ENCODE measurements at places on chromosomes 2 and 18.

GRCh38 chr2:52035391-52035790 lies 1003.5 kb upstream of the NRXN1 start:
- no peak for DNase-seq

DNA sequence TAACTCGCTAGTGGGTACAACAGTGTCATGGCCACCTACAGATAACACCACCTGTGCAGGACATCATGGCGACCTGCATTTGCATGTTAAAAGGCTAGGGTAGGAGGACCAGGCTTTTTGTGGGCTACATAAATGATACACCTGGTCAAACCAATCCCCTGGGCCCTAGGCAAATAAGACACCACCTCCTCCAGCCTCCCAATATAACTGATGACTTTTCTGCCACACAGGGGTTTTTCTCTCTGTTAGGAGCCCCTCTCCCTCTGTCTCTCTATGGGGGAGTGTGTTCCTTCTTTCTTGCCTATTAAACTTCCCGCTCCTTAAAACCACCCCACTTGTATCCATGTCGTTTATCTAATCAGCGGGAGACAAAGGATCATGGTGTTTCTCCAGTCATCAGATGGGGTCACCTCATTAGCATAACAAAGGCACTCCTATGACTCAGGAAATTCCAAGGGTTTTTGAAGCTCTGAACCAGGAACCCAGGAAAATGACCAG lies 10.8 kb upstream of the BUB1 start:
- DNase-seq = no peak

GRCh38 chr18:50338122-50338521 lies 36.7 kb upstream of the SKA1 start:
- DNase-seq = no peak

DNA sequence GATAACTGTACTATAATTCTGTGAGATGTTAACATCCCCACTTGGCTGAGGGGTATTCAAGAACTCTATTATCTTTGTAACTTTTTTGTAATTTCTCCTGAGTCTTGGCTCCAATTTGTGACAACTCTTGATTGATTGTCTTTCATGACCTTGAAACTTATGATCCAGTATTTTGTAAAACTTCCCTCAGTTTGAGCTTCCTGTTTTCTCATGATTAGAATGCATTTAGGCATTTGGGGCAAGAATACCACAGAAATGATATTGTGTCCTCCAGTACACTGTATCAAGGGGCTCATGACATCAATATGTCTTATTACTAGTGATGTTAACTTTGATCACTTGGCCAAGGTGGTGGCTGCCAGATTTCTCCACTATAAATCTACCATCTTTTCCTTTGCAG lies 37.4 kb downstream of the PNO1 start:
- no peak for DNase-seq

- no peak for DNase-seq
Measured at GRCh38 chr2:10717628-10718027, 3.8 kb upstream of the ATP6V1C2 start.

GRCh38 chr18:26723981-26724380 lies 141.5 kb downstream of the AQP4 start:
- DNase-seq = no peak

DNA sequence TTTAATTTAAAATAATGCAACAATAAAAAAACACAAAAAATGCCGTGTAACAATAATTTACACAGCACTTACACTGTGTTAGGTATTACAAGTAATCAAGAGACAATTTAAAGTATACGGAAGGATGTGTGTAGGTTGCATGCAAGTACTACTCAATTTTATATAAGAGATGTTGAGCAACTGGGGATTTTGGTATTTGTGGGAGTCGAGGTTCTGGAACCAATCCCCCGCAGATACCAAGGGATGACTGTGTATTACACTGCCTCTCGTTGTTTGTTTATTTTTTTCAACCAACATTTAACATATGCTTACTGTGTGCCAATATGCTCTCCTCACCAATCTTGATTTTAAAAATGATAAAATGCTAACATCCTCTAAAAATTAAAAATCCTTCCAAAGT lies 24.8 kb downstream of the MAP3K2 start:
- no peak for DNase-seq

GRCh38 chr2:217935901-217936684 lies 66.7 kb downstream of the TNS1 start:
- no peak for DNase-seq

DNA sequence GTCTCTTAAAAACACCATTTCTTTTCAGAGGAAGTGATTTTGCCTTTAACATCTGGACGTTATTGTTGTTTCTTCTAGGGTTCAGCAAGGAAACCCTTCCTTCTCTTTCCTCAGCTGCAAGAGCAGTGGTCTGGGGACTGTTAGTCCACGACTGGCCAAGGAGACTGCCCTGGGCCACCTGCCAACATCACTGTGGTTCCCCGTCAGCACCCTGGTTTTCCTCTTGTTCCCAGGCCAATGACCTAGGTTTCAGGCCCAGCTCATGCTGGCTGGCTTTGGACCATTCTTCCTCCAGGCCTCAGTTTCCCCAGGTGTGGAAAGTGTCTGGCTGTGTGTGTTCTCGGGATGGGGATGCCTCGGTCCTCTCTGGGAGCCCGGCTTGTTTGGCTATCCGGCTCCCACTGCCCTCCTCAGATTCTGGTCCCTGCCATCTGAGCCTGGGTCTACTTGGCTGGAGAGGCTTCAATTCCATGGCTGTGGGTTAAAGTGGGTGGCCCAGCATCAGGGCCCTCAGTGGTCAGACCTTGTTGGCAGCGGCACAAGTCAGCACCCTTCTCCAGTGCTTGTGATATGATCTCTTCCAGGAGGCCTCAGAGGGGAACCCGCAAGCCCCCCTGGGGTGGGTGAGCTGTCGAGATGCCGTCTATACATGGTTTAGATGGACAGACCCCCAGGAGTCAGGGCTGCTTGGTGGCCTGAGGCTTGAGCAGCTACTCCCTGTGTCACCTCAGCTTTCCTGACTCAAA lies 234.3 kb upstream of the HS6ST1 start:
- DNase-seq = peak; percentile 53

- DNase-seq = peak; percentile 96
Measured at GRCh38 chr2:219176818-219177551, at the start of gene CNPPD1. Gene CNPPD1 (minus strand): TSS chr2:219176925. CDS start chr2:219176828, 97 bp downstream.

GRCh38 chr2:201621293-201621999 lies 21.9 kb downstream of the TMEM237 start:
- DNase-seq = no peak

DNA sequence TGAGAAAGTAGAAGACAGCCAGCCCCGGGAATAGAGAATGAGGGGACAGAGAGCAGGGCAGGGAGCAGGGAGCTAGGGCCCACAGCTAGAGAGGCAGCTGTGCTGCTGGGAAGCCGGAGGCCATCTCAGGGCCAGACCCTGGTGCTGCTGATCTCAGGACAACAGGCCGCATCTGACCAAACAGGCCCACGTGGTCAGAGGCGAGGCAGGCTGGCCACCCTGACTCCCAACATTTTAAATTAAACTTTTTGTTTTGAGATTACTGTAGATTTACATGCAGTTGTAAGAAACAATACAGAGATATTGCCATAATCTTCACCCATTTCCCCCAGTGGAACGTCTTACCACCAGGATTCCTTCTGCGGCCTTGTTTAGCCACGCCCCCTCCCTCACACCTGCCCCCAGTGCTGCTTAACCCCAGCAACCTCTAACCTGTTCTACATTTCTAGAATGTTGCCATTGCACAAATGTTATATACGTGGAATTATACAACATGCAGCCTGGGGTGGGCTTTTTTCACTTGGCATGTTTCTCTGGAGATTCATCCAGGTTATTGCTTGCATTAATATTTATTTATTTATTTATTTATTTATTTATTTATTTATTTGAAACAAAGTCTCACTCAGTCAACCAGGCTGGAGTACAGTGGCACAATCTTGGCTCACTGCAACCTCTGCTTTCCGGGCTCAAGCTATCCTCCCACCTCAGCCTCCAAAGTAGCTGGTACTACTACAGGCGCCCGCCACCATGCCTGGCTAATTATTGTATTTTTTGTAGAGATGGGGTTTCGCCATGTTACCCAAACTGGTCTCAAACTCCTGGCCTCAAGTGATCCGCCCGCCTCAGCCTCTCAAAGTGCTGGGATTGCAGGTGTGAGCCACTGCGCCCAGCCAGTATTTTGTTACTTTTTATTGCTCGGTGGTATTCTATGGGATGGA lies 48.6 kb upstream of the GPR17 start:
- peak; percentile 16 for DNase-seq

GRCh38 chr18:40577239-40577980 lies 1377.6 kb upstream of the PIK3C3 start:
- DNase-seq = no peak

GRCh38 chr2:126038861-126039260 lies 617.1 kb upstream of the GYPC start:
- no peak for DNase-seq

- DNase-seq = no peak
Measured at GRCh38 chr2:118878531-118879149, 31.2 kb upstream of the EN1 start.

- peak; percentile 79 for DNase-seq
Measured at GRCh38 chr18:63949068-63949737, at the start of gene HMSD. Gene HMSD (plus strand): TSS chr18:63949301. CDS start chr18:63953456, 4,155 bp downstream.

- no peak for DNase-seq
Measured at GRCh38 chr2:123453046-123453700, 571.9 kb upstream of the CNTNAP5 start.

GRCh38 chr2:110717734-110718133 lies 14.6 kb upstream of the ACOXL start:
- no peak for DNase-seq

- no peak for DNase-seq
Measured at GRCh38 chr2:187050409-187050998, 201.5 kb upstream of the ZSWIM2 start.

- DNase-seq = no peak
Measured at GRCh38 chr2:158762336-158762735, 32.8 kb upstream of the DAPL1 start.

- DNase-seq = no peak
Measured at GRCh38 chr2:202608142-202608852, 26.5 kb upstream of the FAM117B start.

- DNase-seq = no peak
Measured at GRCh38 chr2:230877759-230878598, 13.2 kb downstream of the ITM2C start.

DNA sequence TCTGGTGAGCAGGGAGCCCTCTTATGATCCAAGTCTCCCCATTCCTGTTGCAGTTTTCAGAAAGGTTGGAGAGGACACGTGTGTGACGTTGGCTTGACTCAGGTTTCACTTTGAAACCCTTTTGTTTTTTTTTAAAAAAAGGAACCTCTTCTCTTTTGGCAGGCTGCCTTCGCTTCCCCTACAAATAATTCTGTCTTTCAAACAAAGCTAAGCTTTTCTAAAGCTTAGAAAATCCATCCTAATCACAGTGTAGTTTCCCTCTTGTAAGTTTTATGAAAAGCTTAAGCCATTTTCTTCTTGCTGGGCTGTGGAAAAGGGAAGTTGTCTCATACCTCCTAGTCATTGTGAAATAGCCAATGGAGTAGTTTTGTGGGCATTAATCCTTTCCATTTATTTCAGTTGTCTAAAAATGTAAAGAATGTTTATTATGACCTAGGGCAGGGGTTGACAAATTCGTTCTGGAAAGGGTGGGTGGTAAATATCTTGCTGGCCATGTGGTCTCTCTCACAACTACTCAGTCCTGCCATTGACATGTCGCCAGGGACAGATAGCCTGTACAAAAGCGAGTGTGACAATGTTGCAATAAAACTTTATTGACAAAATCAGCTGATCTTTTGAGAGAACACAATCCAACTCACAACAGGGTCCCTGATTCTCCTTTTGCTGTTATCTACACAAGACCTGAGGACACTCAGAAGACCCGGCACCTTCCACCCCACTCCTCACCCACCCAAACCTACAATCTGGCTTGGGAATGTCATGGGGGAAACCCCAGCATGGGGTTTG lies 878.8 kb downstream of the RNF144A start:
- no peak for DNase-seq

DNA sequence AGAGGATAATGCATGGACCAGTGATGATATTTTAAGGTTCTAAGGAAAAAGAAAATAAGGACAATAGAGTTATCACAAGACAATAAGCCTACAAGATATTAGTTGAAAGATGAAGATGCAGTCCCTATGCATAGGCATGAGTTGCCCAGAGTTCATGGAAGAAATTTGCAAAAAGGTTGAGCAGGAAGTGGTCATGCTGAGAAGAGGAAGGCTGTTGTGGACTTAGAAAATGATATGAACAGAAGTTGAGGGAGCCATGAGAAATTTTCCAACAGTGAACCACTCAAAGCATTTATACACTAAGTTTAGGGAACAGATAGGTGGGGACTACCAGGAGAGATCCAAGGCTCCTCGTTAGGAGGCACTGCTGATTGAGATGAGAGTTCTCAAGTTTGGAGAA lies 3.5 kb downstream of the OSBPL6 start:
- no peak for DNase-seq

DNA sequence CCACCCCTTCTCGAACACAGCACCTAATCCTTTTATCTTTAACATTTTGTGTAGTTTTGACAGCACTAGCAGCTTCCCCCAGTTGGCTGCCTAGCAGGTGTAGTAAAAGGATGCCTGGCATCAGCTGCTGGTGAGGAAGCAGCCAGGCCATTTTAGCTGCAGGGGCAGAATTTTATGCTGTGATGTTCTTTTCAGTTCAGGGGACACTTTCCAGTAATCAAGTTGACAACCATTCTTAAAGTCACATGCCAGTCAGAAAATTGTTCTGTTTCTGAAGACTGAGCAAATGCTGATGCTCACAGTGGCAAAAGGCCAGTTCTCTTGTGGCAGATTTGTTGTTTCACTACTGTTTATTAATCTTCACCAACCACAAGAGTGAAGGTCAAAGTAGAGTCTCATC lies 570.8 kb downstream of the CCDC85A start:
- DNase-seq = no peak

DNA sequence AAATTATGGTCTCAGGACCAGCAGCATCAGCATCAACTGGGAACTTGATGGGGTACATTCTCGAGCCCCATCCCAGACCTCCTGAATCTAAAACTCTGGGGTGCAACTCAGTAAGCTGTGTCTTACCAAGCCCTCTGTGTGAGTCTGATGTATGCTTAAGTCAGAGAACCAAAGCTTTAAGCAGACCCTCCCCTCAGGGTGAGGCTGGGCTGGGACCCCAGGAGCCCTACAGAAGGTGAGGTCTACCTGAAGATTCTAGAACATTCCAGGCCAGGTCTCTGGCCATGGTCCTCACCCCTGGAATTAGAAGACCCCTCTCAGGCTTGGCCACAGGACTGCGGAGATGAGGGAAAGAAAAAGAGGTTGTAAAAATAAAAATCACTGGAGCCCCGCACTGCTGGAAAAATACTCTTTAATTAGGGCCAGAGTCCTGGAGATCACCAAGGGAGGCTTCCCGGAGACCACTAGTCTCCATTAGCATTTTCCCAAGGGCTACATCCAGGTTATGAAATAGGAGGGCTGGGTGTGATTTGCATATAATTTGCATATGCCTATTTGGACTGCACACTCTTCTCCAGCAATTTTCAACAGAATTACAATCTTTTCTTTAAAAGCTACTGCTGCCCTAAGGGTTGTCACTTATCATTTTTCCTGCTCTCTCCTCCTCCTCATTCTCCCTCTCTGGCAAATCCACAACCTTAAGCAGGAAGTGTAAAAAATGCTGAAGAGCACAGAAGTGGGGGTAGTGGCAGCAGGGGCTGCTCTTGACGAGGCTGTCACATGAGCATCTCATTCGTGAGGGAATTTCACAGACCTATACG lies 100.2 kb downstream of the ZBTB7C start:
- no peak for DNase-seq

GRCh38 chr2:10080536-10081304 lies 509 bp upstream of the CYS1 start:
- peak; percentile 66 for DNase-seq

- DNase-seq = peak; percentile 54
Measured at GRCh38 chr2:107235491-107236254, 349.7 kb upstream of the ST6GAL2 start.

- no peak for DNase-seq
Measured at GRCh38 chr18:36672437-36673344, 156.1 kb downstream of the TPGS2 start.
